ENCODE measurements at places on chromosomes 7 and 10.

DNA sequence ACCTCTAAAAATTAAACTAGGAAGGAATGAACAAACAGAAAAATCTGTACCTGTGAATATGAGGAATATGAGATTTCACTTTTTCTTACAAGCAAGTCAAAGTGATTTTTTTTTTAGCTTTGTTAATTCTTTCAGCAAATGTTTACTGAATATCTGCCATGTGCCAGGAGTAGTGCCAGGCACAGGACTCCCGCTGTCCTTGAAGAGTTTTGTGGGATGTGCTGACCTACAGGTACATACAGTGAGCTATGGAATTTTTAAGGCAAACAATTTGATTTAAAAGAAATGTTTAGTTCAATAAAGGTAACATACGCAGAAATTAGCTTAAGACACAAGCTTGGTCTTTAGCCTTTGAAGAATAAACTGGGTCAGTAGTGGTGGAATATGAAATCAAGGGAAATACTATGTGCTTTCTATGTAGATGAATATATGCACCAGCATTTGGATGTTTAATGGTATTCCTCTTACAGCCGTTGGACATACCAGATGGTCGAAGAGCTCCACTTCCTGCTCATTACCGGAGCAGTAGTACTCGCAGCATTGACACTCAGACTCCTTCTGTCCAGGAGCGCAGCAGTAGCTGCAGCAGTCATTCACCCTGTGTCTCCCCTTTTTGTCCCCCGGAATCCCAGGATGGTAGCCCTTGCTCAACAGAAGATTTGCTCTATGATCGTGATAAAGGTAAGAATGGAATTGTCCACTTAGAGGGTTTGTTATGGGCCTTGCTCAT, 102.0 kb downstream of the GLCCI1 start:
- DNase-seq = no peak

DNA sequence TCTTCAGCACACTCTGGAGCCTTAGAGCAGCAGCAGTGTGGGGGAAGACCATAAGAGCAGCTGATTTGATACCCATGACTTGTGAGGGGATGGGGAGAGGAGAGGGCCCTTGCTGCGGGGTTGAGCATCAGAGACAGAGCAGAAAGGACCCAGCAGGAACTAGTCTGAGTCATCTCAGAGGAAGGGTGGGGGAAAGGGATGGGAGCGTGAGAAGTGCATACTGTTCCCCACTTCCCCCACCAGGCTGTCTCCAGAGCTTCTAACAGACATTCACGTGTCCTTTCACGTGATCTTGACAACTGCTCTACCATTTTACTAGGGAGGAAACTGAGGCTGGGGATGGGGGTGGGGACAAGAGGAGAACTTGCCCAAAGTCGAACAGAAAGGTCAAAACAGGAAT, 38.7 kb downstream of the FAM241B start:
- no peak for DNase-seq

- DNase-seq = peak; percentile 41
Observed at GRCh38 chr10:33242931-33243330, 91.5 kb downstream of the NRP1 start.

DNA sequence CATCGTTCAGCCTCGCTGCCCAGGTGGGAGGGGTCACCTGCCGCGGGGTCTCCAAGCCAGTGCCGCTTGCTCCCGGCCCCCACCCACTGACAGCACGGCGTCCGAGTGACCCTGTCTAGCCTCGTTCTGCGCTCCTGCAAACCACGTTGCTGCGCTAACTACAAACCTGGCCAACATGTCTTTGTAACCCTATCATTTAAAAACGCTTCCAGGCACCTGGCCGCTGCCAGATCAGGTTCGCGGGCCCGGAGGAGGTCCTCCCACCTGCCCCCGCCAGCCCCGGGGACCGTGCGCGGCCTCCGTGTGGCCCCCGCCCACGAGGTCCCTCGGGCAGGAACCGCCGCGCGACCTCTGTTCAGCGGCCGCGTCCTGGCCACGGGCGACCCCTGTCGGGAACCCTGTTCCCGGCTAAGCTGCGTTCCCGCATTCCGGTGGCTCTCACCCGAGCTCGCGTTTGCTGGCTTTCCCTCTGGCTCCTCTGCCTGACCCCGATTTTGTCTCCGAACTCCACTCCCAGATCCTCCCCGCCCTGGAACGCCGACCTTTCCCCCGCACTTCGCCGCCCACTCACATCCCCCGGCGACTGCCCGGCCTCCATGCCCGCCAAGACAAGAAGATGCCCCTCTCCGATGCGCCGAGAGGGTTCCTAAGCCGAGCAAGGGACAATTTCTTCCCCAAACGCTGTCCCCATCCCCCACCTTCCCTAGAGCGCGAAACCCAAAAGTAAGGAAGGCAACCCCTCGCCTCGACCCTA, 2.4 kb downstream of the SFMBT2 start:
- no peak for DNase-seq

DNA sequence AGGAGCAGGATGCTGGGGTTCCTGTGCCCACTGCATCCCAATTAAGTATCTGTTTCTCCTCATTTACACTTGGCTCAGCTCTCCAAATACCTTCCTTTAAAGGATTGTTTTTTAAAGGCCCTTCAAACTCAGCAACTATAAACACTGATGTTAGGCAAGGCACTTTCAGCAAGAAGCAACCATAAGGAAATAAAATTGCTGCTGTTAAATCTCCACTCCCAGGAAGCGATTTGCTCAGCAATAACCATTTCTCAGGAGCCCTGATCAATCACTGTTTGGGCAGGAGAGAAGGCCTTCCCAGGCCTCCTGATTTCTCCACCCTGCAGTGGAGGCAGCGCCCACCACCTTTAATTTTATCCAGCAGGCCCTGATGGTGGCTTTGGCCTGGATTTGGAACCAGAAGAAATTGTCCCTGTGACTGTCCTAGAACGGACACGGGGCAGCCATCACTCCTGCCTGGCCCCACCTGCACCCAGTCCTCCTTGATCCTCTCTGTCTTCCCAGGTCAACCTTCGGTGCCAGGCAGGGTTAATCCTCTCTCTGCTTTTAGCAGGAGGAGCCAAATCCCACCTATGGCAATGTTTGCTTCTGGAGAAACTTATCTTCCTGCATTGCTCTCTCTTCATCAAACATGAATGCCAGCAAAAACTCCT, 199.8 kb downstream of the PLXNA4 start:
- DNase-seq = no peak

DNA sequence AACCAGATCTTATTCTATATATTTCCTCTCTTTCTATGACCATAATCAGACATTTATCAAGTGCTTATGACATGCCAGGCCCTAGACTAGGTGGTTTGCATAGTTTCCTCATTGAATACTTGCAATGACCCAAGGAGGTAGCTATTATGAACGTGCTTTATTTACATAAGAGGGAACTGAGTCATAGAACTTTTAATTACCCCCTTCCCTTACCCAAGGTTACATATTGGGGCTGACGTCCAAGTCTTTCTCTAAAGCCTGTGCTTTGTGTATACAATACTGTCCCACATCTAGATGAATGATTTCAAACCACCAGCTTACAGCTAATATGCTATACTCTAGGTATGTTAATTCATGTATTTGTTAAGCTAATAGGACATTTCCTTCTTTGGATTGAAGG, 91.9 kb upstream of the NPY start:
- no peak for DNase-seq

DNA sequence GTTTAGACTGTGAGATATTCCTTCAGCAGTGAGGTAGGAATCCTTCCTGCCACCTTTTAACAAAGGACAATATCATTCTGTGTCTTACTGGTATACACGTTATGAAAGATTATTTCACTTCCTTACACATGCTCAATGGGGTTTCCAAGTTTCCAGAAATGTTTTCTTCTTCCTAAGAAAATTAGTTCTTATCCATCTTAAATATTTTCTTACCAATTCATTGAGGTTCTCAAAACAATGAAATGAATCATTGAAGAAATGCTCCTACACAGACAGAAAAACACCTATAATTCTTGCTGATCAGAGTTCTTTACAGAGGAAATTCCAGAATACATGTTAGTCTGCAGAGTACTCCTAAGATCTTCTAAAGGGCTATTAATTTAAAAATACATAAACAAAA, 51.4 kb upstream of the SEC61G start:
- DNase-seq = no peak

DNA sequence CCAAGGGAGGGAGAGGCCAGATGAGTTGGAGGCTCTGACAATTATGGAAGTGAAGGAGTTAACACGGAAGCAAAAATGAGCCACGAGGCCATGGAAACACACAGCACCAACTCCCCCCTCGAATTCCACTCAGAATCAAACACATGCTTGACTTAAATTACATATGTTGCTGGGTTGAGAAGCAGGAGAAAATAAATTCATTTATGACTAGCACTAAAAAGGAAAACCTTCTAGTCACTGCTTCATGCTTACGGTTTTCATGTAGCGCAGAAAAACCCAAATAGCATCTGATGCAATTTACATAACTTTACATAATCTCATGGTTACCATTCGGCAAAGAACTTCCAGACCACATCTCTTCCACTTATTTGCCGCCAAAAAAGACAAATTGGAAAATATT, 51.5 kb downstream of the SFMBT2 start:
- DNase-seq = no peak

- DNase-seq = no peak
Observed at GRCh38 chr10:5905854-5906507, 15.9 kb downstream of the FBH1 start.

- DNase-seq = no peak
Observed at GRCh38 chr7:97851683-97852082, 20.5 kb downstream of the ASNS start.

GRCh38 chr7:83161899-83162401, 734 bp downstream of the PCLO start:
- no peak for DNase-seq

DNA sequence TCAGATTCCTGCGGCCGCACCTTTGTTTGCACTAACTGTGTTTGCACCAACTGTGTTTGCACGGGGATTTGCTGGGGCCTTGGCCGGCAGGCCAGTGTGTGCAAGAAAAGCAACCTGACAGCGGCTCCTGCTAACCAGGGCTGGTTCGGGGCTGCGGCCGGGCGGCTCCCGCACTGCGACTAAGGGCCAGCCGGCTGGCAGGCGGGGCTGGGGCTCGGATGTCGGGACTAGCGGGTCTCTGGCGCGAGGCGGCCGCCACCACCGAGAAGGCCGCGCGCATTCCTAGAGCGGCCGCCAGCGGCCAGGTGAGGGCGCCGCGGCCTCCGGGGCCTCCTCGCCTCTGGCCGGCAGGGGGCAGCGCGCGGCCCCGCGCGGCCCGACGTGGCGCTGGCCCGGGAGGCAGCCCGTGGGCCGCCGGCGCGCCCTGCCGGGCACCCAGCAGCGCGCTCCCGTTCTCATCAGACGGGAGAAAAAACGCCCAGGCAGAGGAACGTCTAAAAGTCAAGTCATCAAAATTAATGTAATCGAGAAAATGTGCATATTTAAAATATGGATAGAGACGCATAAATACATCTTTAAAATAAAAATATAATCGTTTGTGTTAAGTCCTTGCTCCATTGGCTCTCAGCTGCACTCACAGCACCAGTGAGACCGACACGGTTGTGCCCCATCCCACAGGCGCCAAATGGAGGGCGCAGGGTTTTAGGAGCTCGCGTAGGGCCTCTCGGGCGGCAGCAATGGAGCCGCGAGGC, 38.5 kb downstream of the ZNF777 start:
- peak; percentile 84 for DNase-seq

- peak; percentile 6 for DNase-seq
Observed at GRCh38 chr10:75469006-75469616, 37.7 kb downstream of the LRMDA start.

DNA sequence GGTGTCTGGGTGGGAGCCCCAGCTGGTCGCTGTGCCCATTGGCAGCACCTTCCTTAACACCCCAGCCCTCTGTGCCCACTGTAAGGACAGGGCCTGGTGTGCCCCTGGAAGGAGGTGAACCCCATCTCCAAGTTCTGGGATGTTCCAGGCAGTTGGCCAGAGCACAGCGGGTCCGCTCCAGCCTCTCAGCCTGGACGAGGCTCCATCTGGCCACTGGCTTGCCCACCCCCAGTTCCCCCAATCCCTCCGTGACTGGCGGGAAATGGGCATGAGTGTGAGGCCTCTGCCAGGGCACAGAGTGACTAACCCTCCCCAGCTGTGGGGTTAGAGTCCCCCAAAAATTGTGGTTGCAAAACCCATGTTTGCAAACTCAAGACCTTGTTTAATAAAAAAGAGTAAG, 15.6 kb downstream of the GRIFIN start:
- no peak for DNase-seq

DNA sequence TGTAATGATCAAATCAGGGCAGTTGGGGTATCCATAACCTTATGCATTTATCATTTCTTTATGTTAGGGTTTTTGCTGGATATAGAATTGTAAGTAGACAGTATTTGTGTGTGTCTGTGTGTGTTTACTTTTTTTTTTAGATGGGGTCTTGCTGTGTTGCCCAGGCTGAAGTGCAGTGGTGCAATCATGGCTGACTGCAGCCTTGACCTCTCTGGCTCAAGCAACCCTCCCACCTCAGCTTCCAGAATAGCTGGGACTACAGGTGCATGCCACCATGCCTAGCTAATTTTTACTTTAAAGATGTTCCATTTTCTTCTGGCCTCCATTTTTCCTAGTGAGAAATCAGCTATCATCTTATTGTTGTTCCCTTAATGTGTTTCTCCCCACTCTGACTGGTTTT, 10.1 kb upstream of the RHEB start:
- DNase-seq = no peak

DNA sequence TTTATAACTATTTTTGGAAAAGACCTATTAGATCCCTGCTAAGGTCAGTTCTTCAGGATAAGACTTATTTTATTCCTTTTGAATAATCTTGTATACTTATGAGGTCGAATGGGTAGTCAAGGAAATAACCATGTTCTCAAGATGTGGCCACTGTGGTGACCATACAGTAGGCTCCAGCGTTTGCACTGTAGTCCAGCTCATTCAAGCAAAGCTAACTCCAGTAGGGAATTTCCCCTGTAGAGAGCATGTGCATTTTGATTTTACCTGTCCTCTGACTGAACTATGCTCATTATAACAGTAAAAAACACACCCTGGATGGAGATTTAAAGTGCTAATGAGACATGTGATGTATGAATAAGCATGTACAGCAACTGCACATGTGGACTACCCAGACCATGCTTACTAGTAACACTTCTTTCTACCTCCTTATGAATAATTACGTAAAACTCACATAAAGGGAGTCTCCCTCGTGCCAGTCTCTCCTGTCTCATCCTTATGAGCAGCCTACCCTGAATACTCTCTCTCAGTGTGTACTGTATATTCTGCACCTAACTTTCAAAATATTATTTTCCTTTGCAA, 32.4 kb upstream of the SEMA3E start:
- DNase-seq = no peak

DNA sequence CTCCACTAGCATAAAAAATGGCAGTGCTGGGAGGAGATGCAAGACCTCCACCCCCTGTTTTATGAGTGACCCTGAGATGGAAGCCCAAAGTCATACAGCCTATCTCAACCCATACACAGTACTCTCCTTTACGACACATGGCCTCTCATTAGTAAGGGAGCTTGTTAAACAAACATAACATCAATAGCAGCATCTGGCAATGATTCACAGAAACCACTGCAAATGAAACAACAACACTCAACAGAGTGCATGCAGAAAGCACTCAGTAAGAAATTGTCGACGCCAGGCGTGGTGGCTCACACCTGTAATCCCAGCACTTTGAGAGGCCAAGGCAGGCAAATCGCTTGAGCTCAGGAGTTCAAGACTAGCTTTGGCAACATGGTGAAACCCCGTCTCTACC, 27.5 kb upstream of the FIGNL1 start:
- no peak for DNase-seq

Measured in OCI-M1 (cell line).